Activated CD4-positive, alpha-beta T cell treated with anti-CD3 and anti-CD28 coated beads for 36 hours (primary cell): ENCODE measurements at places on chromosomes 5 and 9. TPM values are rescaled to one million over a fixed set of nuclear protein-coding genes. Genes with fewer than 3 reads are reported as not detected.

- DNase-seq = no peak
Measured at GRCh38 chr5:143013176-143013891, 243.2 kb downstream of the ARHGAP26 start.

Gene PDE6A
- total RNA-seq = not detected

Gene GFI1B
- total RNA-seq = not detected

DNA sequence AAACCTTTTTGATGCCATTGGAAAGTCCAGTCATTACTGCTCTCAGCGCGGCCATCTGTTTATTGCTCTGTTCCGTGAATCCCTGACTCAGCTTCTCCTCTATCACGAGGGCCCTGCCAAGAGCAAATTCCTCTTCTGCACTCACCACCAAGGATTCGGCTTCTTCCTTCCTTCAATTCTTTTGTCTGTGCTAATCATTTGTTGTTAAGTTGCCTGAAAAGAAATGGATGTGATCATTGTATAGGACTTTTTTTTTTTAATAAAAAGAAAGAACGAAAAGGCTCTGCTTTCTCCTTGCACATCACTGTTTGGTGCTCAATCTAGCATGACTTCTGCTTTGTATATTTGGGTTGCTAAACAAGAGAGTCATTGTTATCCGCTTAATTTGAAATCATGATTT, 128.7 kb upstream of the PIK3R1 start:
- no peak for DNase-seq

Gene GMCL2
- total RNA-seq = not detected

- no peak for DNase-seq
Measured at GRCh38 chr9:79152306-79152705, 419.5 kb upstream of the TLE4 start.

GRCh38 chr5:11104651-11105112, 343.6 kb upstream of the DAP start:
- DNase-seq = no peak

- no peak for DNase-seq
Measured at GRCh38 chr9:85036496-85036895, 367.0 kb downstream of the NTRK2 start.

- no peak for DNase-seq
Measured at GRCh38 chr9:15576350-15577050, 23.7 kb downstream of the CCDC171 start.

DNA sequence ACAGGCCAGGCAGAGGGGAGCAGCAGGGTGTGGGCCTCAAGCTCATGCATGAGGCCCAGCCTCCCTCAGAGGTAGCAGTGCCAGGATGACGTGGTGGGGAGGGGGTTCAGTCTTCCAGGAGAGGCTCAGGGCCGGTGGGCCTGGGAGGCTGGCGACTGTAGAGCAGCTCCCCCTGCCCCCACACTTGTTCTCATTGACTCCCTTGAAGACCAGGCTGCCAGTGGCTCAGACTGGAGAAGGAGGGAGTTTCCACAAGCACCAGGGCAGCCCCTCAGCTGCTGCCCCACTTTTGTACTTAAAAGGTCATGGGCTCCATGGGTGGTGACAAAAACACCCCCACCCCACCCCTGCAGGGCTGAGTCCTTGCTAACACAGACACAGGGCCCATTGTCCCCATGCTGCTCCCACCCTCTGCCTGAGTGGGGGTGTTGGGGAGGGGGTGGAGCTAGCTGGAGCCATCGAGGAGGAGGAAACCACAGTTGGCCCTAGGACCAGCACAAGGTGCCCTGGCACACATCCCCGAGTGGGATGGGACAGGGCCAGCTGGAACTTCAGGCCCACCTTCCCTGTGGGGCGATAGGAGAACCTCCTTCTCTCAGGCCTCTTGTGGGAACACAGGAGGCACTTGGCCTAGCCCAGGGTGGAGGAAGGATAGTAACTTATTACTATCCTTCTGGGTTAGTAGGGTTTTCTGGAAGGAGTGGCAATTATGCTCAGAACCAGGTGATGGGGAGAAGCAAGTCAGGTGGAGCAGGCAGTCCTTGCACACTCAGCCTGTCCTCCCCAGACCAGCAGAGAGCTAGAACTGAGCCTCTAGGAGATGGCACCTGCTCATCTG, 10.7 kb downstream of the PDLIM4 start:
- no peak for DNase-seq

Gene FBP1
- total RNA-seq = 0.39 TPM

Gene BTNL8
- 0.11 TPM for total RNA-seq

Gene IPPK
- total RNA-seq = 12.2 TPM

Gene GFPT2
- total RNA-seq = 0.16 TPM

- no peak for DNase-seq
Measured at GRCh38 chr5:74722271-74722670, 37.2 kb downstream of the HEXB start.

DNA sequence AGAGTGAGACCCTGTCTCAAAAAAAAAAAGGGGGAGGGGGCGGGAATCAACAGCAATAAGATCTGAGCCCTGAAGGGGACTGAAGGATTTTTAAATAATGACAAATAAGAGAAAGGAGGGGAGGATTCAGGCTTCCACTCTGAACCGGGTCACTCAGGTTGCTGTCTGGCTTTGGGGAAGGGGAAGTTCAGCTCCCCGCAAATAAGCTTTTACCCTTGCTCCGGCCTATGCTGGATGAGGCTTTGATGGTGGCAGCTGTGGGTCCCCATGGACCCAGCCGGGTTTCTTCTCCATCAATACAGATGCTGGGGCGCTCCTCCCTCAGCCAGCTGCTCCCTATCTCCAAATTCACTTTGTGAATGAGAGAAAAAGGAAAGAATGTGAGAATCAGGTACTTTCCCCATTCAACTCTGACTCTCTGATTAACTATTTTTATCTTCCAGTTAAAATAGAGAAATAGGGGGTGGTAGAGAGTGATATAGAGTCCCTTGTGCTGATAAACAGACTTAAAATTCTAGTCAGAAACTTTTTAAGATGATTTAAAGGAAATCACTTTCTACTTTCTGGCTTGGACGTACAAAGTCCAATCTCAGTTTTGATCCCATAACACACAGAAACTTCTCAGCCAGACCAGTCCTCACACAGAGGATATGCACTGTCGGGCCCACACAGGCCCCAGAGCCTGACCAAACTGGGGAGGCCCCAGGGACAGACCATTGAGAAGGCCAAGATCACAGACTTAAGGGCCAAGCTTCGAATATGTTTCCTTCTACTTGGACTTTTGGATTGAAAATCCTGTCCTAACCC, 39.6 kb downstream of the C5orf15 start:
- DNase-seq = no peak

- no peak for DNase-seq
Measured at GRCh38 chr5:98455665-98456064, 317.8 kb upstream of the RGMB start.

DNA sequence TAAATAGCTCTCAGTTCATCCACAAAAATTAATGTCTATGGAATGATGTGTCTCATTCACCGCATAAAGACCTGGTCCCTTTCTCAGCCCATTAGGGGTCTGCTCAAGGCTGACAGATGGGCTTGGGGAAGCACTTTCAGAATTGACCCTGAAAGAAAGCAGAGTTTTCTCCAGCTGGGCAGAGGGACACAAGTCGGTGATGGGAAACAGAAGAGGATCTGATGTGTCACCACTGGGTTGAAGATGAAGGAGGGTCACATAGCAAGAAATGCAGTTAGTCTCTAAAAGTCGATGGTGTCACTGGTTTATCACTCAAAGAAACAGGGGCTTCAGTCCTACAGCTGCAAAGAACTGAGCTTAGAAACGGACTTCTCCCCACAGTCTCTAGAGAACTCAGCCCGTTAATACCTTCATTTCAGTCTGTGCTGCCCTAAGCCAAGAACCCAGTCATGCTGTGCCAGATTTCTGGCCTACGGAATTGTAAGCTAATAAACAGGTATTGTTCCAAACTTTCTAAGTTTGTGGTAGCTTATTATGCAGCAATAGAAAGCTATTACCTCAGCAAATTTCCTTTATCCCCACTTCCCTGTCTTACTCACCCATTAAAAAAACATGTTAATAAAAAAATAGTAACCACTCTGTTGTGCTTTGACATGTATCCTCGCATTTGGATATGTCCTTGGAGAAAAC, 64.6 kb downstream of the ADAMTS12 start:
- DNase-seq = no peak

GRCh38 chr9:107635101-107635802, 145.7 kb upstream of the KLF4 start:
- no peak for DNase-seq

GRCh38 chr5:176564002-176564401, 14.9 kb downstream of the CDHR2 start:
- DNase-seq = no peak

Gene FRMD3
- total RNA-seq = 0.35 TPM

- DNase-seq = no peak
Measured at GRCh38 chr9:21875893-21876292, 73.5 kb downstream of the MTAP start.

- no peak for DNase-seq
Measured at GRCh38 chr5:63049935-63050334, 471.3 kb downstream of the LRRC70 start.

Gene WNK2
- total RNA-seq = 3.3 TPM

- no peak for DNase-seq
Measured at GRCh38 chr5:55911784-55912653, 60.9 kb downstream of the IL31RA start.

GRCh38 chr9:121298016-121298538, 30.1 kb downstream of the GSN start:
- no peak for DNase-seq

DNA sequence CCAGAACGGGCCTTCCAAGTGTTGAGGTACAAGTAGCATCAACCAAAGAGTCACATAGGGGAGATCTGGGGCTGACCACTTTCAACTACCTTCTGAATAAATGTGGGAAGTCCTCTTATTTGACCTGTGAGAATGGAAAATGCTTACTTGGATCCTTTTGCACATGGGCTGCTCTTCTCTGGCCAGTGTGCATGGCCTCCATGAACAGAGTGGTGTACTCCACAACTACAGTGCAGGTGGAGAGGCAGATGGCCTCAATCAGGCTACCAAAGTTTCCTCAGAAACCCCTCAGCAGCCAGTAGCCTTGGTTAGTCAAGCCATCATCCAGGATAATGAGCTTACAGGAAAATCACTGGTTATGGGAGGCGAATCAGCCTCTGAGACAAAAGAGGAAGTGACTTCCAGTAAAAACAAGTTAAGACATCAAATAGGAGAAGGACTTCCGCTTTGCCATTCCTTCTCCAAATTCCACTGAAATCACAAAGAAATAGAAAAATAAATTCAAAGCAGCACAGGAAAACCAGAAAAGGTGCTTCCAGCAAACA, 18.3 kb upstream of the FCHO2 start:
- no peak for DNase-seq
